Activated CD4-positive, alpha-beta T cell treated with anti-CD3 and anti-CD28 coated beads, Interleukin-2, amount 10 ng/mL, durations not matched to agents 24 days and 14 days (primary cell): ENCODE measurements at places on chromosomes 11 and 22. TPM values are rescaled to one million over a fixed set of nuclear protein-coding genes. Genes with fewer than 3 reads are reported as not detected.

Gene TMEM86A
- 0.21 and 0.73 TPM in 2 replicates for total RNA-seq

Gene OR52A1
- not detected in 2 replicates for total RNA-seq

Gene F2
- total RNA-seq, result 0.30 TPM in 1 of 2 replicates, not detected in the other

Gene CDC42EP2
- 3.0 and 3.4 TPM in 2 replicates for total RNA-seq

Gene GAB4
- not detected in 2 replicates for total RNA-seq

Gene RANGAP1
- 185 and 187 TPM in 2 replicates for total RNA-seq

Gene KRTAP5-7
- not detected in 2 replicates for total RNA-seq

Gene SLC22A8
- total RNA-seq, result not detected in 2 replicates

Gene CCDC87
- total RNA-seq, result 0.19 and 0.21 TPM in 2 replicates

Gene LMF2
- total RNA-seq, result 78.4 and 79.2 TPM in 2 replicates

Gene APOBEC3G
- 47.2 and 48.5 TPM in 2 replicates for total RNA-seq

GRCh38 chr11:96242191-96242847, 100.7 kb downstream of the MAML2 start:
- H3K27me3 ChIP-seq, result no peaks in the 10 kb centered on the region
- H3K4me1 ChIP-seq, result peaks cover 43% of the 10 kb centered on the region
- peak overlapping the region; percentile 98 for H3K27ac ChIP-seq

GRCh38 chr22:37283393-37283937, 1.2 kb downstream of the CYTH4 start:
- H3K27me3 ChIP-seq, result no peaks in the 10 kb centered on the region
- H3K36me3 ChIP-seq, result peaks cover 34% of the 10 kb centered on the region
- peak overlapping the region; percentile 99 for H3K27ac ChIP-seq
- peaks cover 61% of the 10 kb centered on the region for H3K4me1 ChIP-seq
- peak; percentile 92 for DNase-seq

GRCh38 chr11:92251980-92252379, 27.4 kb downstream of the FAT3 start:
- H3K27me3 ChIP-seq, result no peaks in the 10 kb centered on the region
- H3K4me1 ChIP-seq, result no peaks in the 10 kb centered on the region
- H3K27ac ChIP-seq, result no peak overlapping the region
- no peaks in the 10 kb centered on the region for H3K36me3 ChIP-seq
- DNase-seq, result no peak

- H3K4me3 ChIP-seq, result no peak overlapping the region
- no peaks in the 10 kb centered on the region for H3K4me1 ChIP-seq
- no peaks in the 10 kb centered on the region for H3K36me3 ChIP-seq
- no peaks in the 10 kb centered on the region for H3K27me3 ChIP-seq
- H3K27ac ChIP-seq, result no peak overlapping the region
Measured at GRCh38 chr11:66696146-66696545, 18.5 kb upstream of the RBM4B start.

- no peak for DNase-seq
- H3K27me3 ChIP-seq, result peaks cover 2% of the 10 kb centered on the region
- no peaks in the 10 kb centered on the region for H3K36me3 ChIP-seq
- H3K4me1 ChIP-seq, result no peaks in the 10 kb centered on the region
Measured at GRCh38 chr11:68954836-68955606, 25.8 kb downstream of the MRGPRD start.

- DNase-seq, result peak; percentile 59
- peak overlapping the region; percentile 78 for H3K4me3 ChIP-seq
- H3K27ac ChIP-seq, result peak overlapping the region; percentile 12
- peaks cover 56% of the 10 kb centered on the region for H3K27me3 ChIP-seq
Measured at GRCh38 chr11:45145379-45146071, 914 bp upstream of the PRDM11 start.

GRCh38 chr11:113242767-113243397, 71.5 kb upstream of the TTC12 start:
- no peak overlapping the region for H3K27ac ChIP-seq
- peak overlapping the region; percentile 70 for H3K4me3 ChIP-seq
- H3K4me1 ChIP-seq, result peaks cover 10% of the 10 kb centered on the region
- peak; percentile 83 for DNase-seq
- no peaks in the 10 kb centered on the region for H3K36me3 ChIP-seq

DNA sequence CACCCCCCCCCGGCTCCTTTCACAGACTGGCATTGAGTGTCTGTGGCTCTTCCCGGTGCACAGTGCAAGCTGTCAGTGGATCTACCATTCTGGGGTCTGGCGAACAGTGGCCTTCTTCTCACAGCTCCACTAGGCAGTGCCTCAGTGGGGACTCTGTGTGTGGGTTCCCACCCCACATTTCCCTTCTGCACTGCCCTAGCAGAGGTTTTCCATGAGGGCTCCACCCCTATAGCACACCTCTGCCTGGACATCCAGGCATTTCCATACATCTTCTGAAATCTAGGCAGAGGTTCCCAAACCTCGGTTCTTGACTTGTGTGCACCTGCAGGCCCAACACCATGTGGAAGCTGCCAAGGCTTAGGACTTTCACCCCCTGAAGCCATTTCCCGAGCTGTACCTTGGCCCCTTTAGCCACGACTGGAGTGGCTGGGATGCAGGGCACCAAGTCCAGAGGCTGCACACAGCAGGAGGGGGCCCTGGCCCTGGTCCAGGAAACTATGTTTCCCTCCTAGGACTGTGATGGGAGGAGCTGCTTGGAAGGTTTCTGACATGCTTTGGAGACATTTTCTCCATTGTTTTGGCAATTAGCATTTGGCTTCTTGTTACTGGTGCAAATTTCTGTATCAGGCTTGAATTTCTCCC, 26.0 kb downstream of the BCL2L13 start:
- H3K4me3 ChIP-seq, result no peak overlapping the region
- DNase-seq, result no peak
- no peaks in the 10 kb centered on the region for H3K27me3 ChIP-seq
- peaks cover 60% of the 10 kb centered on the region for H3K36me3 ChIP-seq
- H3K27ac ChIP-seq, result no peak overlapping the region

DNA sequence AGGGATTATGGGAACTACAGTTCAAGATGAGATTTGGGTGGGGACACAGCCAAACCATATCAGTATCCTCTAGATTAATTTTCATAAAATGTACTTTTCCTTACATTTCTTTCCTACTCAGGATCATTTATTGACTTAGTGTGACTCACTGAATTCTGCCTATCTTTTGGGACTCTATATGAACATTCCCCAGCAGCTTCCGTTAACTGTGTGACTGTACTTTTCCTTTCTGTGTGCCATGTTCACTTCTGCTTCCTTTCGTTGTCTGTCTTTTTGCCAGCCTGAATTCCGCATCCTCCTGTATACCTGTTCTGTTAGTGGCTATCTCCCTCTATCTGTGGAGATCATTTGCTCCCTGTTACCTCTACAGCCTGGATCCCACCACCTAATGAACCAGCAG, 48.8 kb downstream of the SPECC1L start:
- H3K4me3 ChIP-seq, result no peak overlapping the region
- H3K36me3 ChIP-seq, result peaks cover 38% of the 10 kb centered on the region
- H3K4me1 ChIP-seq, result peaks cover 22% of the 10 kb centered on the region
- H3K27ac ChIP-seq, result no peak overlapping the region
- DNase-seq, result no peak
- no peaks in the 10 kb centered on the region for H3K27me3 ChIP-seq

- H3K27ac ChIP-seq, result no peak overlapping the region
- H3K4me3 ChIP-seq, result no peak overlapping the region
- no peaks in the 10 kb centered on the region for H3K27me3 ChIP-seq
- H3K36me3 ChIP-seq, result no peaks in the 10 kb centered on the region
- no peaks in the 10 kb centered on the region for H3K4me1 ChIP-seq
- DNase-seq, result no peak
Measured at GRCh38 chr11:96943970-96944369, 554.2 kb downstream of the JRKL start.

GRCh38 chr11:46338988-46339666, 8.1 kb upstream of the DGKZ start:
- H3K4me3 ChIP-seq, result no peak overlapping the region
- H3K27me3 ChIP-seq, result peaks cover 15% of the 10 kb centered on the region
- H3K36me3 ChIP-seq, result no peaks in the 10 kb centered on the region
- no peak overlapping the region for H3K27ac ChIP-seq

- DNase-seq, result no peak
- H3K36me3 ChIP-seq, result peaks cover 10% of the 10 kb centered on the region
Measured at GRCh38 chr11:72313912-72314598, 70.1 kb upstream of the PHOX2A start.

DNA sequence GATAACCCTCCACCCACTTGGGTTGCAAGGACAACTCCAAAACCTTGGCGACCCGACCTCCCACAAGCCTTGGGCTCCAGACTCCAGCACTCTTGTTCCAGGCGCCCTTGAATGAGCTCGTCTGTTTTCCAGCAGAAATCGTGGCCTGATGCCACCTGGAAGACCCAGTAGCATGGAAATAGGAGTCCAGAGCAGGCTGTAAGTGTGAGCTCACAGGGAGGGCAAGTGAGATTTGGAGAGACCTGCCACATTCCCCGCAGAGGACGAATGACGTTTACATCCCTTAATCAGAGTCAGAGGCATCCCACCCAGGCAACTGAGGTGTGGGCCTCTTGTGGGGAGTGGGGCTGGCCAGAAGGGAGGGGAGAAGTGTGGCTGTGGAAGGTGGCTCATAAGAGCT, 71.9 kb downstream of the LDLRAD3 start:
- no peaks in the 10 kb centered on the region for H3K36me3 ChIP-seq
- no peaks in the 10 kb centered on the region for H3K27me3 ChIP-seq
- H3K4me1 ChIP-seq, result no peaks in the 10 kb centered on the region
- no peak for DNase-seq
- H3K4me3 ChIP-seq, result no peak overlapping the region

- peaks cover 3% of the 10 kb centered on the region for H3K36me3 ChIP-seq
- peaks cover 65% of the 10 kb centered on the region for H3K4me1 ChIP-seq
- no peaks in the 10 kb centered on the region for H3K27me3 ChIP-seq
- H3K27ac ChIP-seq, result peak overlapping the region; percentile 99
- H3K4me3 ChIP-seq, result no peak overlapping the region
Measured at GRCh38 chr11:65491614-65492386, 7.0 kb upstream of the MALAT1 start.

- H3K36me3 ChIP-seq, result no peaks in the 10 kb centered on the region
- DNase-seq, result no peak
Measured at GRCh38 chr11:129729823-129730222, 85.8 kb upstream of the TMEM45B start.

DNA sequence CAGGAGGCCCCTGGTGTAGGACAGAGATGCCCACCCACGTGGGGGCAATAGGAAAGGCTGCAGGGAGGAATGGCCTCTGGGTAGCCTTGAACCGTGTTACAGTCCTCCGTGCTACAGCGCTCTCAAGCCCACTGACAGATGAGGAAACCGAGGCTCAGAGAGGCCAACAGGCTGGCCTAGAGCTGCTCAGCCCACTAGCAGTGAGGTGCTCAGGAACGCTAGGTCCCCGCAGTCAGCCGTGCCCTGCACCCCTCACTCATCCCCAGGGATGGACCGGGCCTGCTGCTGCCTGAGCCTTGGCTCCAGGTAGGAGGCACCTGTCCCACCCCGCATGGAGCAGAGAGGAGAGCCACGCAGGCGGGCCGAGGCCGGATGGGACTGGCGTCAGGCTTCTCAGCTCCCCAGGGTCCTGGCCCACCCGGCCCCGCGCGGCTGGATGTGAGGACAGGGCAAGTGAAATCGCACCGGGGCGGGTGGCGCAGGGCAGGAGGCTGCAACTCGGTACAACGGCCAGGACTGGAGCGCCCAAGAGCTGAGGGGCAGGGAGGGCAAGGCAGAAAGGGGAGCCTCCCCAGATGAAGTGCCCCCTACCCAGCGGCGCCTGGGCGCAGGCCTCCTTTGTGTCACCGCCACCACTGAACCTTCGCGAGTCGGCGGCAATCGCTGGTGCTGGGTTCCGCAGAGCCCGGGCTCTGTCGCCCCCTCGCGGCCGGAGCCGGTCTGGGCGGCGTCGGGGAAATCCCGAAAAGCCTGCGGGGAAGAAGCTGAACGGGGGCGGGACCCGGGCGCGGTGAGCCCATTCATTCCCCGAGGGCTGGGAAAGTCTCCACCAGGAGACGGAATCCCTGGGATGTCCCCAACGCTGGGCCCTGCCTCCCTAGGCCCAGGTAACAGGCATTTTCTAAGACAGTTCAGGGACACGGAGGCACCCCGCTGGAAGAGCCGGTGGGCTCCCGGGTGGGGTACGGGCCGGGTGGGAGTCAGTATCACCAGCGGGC, 8.4 kb upstream of the SLC2A11 start:
- H3K4me3 ChIP-seq, result peak overlapping the region; percentile 37
- no peak overlapping the region for H3K27ac ChIP-seq
- peaks cover 6% of the 10 kb centered on the region for H3K27me3 ChIP-seq

DNA sequence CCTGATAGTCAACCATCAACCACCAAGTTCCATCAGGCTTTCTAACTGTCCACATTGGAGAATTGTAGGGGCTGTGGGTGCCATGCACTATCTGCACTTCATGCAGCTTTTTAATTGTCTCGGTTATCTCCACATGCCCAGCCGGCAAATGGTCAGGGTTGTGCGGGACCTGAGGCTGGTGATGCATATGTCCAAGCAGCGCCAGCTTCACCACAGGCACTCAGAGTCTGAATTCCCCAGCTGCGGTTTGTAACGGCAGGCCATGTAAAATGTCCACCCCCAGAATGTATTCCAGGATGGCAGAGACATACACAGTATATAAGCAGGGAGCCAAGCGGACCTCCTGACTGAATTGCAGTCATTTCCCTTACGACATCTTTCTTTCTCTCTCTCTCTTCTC, 435.6 kb downstream of the DYNC2H1 start:
- no peak overlapping the region for H3K4me3 ChIP-seq
- H3K27ac ChIP-seq, result no peak overlapping the region
- H3K4me1 ChIP-seq, result no peaks in the 10 kb centered on the region
- no peak for DNase-seq
- H3K36me3 ChIP-seq, result no peaks in the 10 kb centered on the region

DNA sequence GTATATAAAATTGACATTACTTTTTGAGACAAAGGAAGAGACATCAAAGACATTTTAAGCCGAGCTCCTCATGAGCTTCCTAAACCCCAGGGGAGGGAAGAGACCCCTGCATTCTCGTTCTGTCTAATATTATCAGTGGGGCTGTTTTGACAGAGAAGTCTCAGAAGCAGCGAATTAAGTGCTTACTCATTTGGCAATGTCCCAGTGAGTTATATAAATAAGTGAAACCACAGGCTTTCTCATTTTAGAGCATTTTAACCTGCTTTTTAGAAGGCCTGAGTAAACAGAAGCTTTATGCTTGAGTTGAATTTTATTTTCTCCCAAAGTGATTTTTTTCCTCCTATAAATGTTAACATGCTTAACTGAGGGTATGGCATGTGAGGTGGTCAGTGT, 23.2 kb upstream of the C1QTNF4 start:
- no peaks in the 10 kb centered on the region for H3K27me3 ChIP-seq
- no peaks in the 10 kb centered on the region for H3K4me1 ChIP-seq
- DNase-seq, result no peak
- H3K4me3 ChIP-seq, result no peak overlapping the region
- H3K36me3 ChIP-seq, result peaks cover 30% of the 10 kb centered on the region

GRCh38 chr11:48055292-48056132, 75.2 kb downstream of the PTPRJ start:
- H3K27ac ChIP-seq, result peak overlapping the region; percentile 90
- peak; percentile 95 for DNase-seq
- H3K36me3 ChIP-seq, result peaks cover 28% of the 10 kb centered on the region
- H3K27me3 ChIP-seq, result no peaks in the 10 kb centered on the region
- H3K4me1 ChIP-seq, result peaks cover 80% of the 10 kb centered on the region
